NCI-H460 (cell line): ENCODE measurements at places on chromosomes 13 and 19. TPM values are rescaled to one million over a fixed set of nuclear protein-coding genes. Genes with fewer than 3 reads are reported as not detected.

- no peak for DNase-seq
These were observed 3.8 kb downstream of the PPP1R12C start for GRCh38 chr19:55113570-55114039.

GRCh38 chr13:71661921-71662320 is 205.1 kb downstream of the DACH1 start:
- DNase-seq, result no peak

DNA sequence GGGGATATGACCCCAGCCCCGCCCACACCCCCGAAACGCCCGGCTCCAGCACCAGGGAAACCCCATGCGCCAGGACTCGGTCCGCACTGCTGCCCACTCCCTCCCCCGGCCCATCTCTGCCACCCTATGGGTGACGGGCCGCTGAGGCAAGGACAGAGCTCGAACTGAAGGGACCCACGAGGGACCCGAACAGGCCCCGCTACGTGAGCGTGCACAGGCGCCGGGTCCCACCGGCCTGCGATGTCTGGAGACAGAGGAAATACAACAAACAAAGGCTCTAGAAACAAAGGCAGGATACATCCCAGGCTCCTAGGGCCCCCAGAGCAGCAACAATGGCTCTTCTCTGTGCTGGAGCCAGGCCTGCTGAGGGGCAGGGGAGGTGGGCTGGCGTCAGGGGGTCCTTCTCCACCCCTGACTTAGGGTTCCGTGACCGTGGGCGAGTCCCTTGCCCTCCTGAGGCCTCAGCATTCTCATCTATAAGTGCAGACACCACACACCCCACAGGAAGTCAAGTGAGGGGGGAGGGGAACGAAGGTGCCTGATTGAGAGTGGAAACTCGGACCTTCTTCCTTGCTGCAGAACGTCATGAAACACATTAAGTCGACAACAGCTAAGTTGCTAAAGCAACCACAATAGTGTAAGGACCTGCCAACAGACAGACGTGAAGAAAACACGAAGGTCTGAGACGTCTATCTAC is 3.1 kb downstream of the ABHD17A start:
- no peak for DNase-seq

DNA sequence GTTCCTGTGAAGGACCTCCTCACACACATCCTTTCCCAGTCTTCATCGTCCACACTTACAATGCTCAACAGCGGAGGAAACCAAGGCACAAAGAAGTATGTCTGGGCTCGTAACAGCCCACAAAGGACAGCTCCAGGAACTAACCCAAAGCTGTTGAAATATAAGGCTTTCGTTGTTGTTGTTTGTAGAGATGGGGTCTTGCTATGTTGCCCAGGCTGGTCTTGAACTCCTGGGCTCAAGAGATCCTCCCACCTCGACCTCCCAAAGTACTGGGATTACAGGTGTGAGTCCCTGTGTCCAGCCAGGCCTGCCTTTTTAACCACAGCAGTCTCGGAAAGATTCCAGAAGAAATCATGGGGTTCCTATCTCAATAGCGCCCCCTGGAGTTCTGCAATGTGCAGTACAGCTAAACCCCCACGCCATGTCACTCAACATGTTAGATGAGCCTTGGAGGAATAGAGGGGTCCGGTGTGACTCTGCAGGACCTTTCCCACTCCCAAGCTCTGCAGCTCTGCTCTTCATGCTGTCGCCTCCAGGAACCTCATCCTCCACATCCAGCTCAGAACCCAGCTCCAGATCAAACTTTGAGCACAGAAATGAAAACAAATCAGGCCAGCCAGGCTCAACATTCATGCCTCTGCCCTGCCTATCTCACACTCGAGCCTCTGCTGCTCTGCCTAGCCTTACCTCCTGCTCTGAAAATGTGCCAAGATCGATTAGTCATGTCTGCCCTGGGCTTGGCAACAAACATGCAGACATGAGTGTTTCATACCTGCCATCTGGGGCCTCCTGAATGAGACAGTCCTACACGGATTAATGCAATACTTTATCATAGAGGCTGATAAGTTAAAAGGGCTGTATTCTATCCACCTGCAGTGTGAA is 7.5 kb downstream of the PLA2G4C start:
- DNase-seq, result peak; percentile 26

Gene TIMM29
- 16.5 and 16.6 TPM in 2 replicates for total RNA-seq
